AG09309 (cell line): ENCODE measurements at places on chromosomes 7 and 10.

- no peak for DNase-seq
These were observed 6.9 kb downstream of the C7orf57 start for GRCh38 chr7:48042216-48042615.

DNA sequence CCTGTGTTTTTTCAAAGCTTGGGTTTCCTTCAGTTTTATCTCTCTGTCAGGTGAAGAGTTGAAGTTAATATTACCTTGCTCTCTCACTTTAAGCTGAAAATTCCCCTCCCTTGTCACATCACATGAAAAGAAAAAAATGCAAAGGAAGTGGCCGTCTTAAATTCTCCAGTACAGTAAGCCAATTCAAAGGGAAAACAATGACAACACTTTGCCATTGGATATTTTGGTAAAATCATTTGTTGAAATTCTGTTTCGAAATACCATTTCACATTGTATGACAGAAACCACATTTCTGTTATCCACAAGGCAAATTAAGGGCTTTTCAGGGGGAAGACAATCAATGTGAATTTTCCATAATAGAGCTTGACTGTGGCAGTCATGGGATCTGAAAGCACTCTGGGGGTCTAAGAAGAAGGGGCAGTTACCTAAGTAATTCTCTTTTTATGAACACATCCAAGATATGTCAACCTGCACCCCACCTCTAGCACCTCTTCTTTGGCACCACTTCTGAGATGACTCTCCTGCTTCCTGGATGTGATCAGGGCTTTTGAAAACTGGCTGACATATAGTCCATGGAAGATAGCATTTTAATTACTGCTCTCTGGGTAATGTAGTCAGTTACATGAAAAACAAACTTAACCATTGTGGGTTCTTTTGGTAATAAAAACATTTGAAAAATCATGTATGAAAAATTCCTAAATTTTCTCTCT, 63.8 kb downstream of the ENTPD1 start:
- DNase-seq, result no peak

DNA sequence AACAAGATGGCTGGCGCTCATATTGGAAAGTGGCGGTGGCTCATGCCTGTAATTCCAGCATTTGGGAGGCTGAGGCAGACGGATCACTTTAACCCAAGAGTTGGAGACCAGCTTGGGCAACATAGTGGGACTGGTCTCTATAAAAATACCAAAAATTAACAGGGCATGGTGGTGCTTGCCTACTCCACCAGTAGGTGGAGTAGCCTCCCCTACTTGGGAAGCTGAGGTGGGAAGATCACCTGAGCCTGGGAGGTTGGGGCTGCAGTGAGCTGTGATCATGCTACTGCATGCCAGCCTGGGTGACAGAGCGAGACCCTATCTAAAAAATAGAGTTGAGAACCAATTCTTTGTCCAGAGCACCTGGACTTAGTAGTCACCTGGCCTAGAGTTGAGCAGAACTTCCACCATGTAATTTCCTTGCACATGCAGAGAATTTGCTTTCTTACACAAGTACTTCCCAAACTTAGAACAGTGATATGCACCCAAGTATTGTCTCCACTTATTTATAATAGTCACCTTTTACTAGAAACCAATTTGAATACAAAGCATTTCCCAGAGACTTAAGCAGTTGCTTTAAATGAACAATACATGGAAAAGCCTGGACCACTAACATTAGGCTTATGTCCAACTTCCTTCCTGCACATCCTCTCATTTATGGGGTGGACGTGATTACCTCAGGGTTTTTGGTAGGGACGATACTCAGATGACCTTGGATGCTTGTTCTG, 15.9 kb downstream of the LAMB4 start:
- DNase-seq, result no peak

DNA sequence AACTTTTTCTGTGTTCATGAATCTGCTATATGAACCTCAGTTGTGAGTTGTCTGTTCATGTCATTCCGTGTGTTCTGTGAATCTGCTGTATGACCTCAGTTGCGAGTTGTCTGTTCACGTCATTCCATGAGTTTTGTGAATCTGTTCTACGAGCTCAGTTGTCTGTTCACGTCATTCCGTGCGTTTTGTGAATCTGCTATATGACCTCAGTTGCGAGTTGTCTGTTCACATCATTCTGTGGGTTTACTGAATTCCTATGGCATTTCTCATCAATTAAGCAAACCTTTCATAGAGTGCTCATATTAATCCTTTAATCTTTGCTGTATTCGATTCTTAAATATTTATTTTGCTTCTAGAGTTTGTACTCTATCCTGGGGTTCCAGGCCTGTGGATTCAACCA, 150.6 kb downstream of the DIP2C start:
- no peak for DNase-seq

DNA sequence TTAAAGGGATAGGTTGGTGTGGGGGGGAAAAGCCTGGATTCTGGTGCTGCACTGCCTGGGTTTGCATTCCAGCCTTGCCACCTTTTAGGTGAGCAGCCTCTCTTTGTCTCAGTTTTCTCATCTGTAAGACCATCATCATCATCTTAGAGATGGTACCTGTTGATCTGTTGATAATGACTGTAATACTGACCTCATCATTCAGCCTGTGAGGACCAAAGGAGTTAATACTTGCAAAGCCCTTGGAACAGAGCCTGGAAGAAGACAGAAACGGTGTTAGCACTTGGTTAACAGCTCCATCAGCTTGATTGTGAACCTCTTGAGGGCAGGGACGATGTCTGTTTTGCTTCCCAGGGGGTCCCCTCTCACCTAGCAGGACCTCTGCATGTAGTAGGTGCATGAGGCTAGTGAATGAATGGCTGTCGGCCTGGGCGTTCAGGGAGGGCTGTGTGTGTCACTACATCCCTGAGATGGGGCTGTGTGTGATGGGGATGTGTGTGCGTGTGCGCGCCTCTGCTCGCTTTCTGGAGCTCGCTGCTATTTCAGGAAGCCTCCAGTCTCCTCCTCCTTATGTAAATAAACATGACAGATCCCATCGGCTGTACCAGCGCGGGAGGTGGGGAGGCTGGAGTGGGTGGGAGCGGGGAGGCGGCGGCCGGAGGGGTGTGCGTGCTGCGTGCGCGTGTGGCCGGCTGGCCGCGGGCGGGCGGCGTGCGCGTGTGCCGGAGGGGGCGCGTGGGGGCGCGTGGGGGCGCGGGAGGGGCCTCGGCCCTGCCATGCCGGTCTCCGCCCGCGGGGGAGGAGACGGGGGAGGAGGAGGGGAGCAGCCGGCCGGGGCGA, 61.2 kb downstream of the NEURL1 start:
- DNase-seq, result peak; percentile 21

GRCh38 chr7:30193336-30193943, 58.7 kb downstream of the MTURN start:
- DNase-seq, result no peak

GRCh38 chr7:75971961-75972763, 22.2 kb downstream of the TMEM120A start:
- no peak for DNase-seq

DNA sequence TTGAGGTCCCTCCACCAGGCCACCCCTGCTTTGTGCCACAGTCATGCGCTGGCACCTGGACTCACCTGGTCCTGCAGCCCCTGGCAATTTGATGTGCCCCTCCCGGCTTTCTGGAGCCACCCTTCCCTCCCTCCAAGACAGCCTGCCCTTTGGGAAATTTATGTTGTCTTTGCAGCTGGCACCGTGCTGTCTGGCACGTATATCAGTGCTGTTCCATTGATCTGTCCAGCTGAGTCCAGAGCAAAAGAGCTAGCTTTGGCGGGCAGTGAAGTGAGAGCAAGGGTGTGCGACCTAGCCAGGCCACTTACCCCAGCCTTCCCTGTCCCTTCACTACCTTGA, 5.7 kb downstream of the RARRES2 start:
- DNase-seq, result no peak

- DNase-seq, result no peak
These were observed 4.2 kb downstream of the AFAP1L2 start for GRCh38 chr10:114400091-114400490.

- DNase-seq, result no peak
These were observed 506 bp downstream of the CTTNBP2 start for GRCh38 chr7:117872561-117873309.

DNA sequence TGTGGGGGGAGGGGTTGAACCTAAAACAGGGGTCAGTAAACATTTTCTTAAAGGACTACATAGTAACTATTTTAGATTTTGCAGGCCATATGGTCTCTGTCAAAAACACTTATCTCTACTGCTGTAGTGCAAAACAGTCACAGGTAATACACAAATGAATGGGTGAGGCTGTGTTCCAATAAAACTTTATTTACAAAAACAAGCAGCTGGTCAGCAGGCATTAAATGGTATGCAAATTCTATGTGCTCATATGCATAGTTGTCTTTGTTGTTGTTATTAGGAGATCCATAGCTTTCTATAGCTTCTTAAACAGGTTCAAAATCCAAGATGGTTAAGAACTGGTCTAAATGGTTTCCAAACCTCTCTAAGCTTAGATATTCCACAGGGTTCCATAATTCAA, 302.6 kb downstream of the RNLS start:
- no peak for DNase-seq

- peak; percentile 29 for DNase-seq
These were observed 28.6 kb downstream of the PDSS1 start for GRCh38 chr10:26725837-26726727.

GRCh38 chr10:17657103-17657500, 13.2 kb downstream of the STAM start:
- DNase-seq, result no peak

- DNase-seq, result no peak
These were observed 763.3 kb downstream of the SORCS1 start for GRCh38 chr10:106401161-106401560.

GRCh38 chr10:42982891-42983506, 93.9 kb upstream of the RET start:
- DNase-seq, result no peak

- no peak for DNase-seq
These were observed 72.8 kb upstream of the GLCCI1 start for GRCh38 chr7:7895754-7896153.

- no peak for DNase-seq
These were observed 28.7 kb downstream of the PRSS2 start for GRCh38 chr7:142799437-142799835.

DNA sequence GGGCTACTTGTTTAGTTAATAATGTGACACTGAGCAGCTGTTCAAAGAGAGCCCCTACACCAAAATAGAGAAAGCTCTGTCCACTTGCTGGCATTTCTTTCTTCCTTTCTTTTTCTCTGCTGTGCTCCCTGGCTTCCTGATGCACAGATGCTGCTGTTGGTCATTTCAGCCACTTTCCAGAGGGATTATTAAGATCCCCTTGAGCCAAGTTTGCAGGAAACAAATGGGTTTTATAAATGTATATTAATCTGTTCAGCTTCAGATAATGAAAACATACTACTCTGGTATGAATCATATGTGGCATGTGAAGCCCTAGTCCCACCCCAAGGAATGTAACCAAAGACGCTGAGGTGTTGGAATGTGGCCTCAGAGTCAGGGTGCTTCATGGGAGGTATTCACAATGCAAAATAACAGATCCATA, 638.2 kb upstream of the FZD8 start:
- DNase-seq, result no peak

GRCh38 chr7:55250313-55250712, 114.8 kb upstream of the LANCL2 start:
- DNase-seq, result no peak

DNA sequence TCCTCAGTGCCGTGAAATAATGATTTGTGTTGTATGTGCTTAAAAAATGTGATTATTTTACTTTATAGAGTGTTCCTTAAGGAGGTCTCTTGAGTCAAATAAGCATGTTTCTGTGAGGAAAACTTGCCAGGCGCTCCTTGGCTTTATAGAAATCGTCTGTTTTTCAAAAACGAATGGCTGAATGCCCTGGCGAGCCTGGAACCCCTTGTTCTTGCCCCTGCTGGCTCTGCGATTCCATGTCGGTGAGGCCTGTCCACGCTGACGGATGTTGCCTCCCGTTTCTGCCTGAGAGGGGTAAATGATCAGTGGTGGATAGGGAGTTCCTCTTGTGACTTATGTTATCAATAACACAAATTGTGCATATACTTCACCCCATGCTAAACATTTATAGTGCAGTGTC, 75.5 kb downstream of the MGMT start:
- DNase-seq, result no peak

DNA sequence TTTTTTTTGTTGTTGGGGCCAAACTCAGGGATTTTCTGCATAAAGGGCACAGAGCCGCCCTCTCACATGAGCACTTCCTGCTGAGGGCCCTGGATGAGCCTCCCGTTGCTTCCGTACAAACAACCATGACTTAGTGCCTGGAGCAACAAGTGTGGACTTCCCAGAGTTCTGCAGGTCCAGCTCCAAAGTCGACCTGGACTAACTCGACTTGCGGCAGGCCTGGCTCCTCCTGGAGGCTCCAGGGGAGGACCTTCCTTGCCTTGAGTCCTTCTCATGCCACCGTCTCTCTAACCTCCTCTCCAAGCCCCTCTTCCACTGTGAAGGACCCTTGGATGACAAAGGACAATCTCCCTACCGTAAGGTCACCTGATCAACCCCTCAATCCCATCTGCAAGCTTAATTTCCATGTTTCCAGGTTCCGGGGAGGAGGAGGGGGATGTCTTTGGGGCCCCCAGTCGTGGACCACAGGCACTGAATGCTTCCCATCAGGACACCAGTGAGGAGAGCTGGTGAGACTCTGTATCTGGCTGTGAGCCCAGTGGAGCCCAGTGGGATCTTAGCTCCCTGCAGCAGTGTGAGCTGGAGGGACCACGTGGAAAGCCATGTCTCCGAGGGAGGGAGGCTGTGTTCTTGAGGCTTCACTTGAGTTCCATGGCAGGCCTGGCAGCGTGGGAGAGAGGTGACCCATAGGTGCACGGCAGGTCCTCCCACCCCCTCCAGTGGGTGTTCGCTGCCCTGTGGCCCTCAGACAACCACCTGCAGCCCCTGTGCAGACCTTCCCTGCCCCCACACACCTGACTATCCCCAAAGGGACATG, 199.5 kb upstream of the PPP2R2D start:
- DNase-seq, result no peak

DNA sequence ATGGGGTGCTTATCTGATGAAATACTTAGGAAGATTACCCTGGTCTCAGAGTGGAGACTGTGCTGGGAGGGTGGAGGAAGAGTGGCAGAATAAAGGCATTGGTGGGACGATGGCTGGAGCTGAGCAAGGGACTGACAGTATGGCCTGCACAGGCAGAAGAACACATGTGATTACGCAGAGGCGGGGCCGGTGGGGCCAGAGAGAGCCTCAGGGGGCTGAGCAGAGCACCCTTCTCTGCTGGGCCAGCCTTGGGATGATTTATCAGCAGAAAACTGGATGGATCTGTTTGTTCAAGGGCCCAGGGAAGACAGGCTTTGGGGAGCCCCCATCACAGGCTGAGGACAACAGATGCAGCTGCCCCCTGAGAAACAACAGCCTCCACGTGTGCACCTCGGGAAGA, 272.1 kb downstream of the SDK1 start:
- no peak for DNase-seq

GRCh38 chr10:70693619-70694335, 21.5 kb downstream of the ADAMTS14 start:
- DNase-seq, result peak; percentile 94

- DNase-seq, result no peak
These were observed 22.2 kb upstream of the WNT16 start for GRCh38 chr7:121306565-121306964.

DNA sequence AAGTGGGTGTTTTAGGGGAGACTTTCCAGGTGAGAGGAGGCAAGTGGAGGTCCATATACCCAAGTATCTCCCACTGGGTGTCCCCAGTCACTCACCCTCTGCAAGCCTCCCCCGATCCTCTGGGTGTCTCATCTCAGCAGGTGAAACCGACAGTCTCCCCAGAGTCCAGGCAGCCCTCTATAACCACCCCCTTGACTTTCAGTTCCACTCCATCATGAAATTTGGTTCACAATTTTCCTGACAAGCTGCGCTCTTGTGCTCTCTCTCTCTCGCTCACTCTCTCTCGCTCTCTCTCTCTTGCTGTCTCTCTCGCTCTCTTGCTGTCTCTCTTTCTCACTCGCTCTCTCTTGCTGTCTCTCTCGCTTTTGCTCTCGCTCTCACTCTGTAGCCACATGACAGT, 8.1 kb upstream of the RABGEF1 start:
- DNase-seq, result no peak
